Activated CD8-positive, alpha-beta memory T cell treated with anti-CD3 and anti-CD28 coated beads, Interleukin-2, amount 50 U/mL, for 48 hours (primary cell): ENCODE measurements at places on chromosomes 4 and X.

DNA sequence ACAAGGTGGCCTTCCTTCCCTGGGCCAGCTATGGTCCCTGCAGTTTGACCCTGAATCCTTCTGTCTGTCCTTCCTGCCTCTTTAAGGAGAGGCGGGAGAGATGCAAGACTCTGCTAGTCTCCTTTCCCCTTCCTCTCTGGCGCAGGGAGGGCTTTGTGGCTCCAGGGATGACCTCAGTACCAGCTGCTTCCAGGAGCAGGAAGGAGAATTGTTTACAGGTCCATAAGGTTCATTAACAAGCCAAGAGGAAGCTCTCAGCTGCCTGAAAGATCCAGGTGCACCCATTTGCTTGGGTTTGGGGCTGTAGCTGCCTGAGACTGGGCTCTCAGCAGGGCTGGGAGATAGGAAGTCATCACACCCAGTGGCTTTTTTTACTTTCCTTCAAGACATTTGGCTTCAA lies 4.0 kb upstream of the FATE1 start:
- DNase-seq: no peak

DNA sequence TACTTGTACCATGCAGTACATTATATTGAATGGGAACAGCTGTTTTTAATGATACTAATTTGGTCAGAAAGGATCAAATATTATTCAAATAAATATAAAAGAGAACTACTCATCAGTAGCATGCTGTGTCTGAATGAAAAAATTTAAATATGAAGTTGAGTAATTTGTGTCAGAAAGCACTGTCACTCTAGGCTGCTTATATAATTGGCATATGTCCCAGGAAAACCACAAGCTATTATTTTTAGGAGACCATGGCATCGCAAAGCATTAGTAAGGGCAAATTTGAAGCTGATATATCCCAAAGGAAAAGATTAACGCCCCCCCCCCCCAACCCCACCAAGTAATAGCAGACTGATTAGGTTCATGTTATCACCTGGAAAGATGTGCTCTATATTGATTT lies 388.5 kb upstream of the SPANXN4 start:
- no peak for DNase-seq

DNA sequence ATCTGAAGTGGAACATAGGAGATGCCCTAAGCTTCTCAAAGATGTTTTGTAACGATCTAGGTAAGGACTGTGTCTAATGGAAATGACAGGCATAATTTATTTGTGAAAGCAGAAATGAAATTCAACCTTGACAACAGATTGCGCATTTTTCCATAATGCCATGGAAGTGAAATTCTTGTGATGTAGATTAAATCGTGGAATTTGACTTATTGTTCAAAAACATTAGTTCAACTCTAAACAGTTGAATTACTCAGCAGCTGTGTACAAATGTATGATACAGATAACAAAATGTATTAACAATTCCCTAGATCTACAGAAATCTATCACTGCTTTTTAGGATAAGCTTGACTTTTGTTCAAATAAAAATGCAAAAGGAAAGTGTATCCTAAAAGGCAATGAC lies 44.4 kb downstream of the VCX2 start:
- DNase-seq: no peak

GRCh38 chrX:15359701-15360100 lies 24.4 kb upstream of the PIGA start:
- DNase-seq: no peak

DNA sequence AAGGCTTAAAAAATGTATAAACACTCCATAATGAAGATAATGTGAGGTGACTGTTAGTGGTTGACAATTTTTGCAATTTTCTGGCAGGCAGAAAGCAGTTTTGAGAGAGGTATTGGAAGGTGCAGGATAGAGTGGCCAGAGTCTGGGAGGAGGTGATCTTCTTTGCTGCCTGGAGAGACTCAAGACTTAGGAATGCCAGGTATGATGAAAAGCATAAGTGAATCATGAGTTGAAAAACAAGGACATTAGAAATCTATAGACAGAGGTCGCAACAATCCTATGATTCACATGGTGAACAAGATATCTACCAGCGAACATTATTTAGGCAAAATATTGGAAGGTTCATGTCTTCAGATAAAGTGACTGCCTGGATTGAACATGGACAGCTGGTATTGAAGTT lies 118.5 kb downstream of the CFAP299 start:
- DNase-seq: no peak

DNA sequence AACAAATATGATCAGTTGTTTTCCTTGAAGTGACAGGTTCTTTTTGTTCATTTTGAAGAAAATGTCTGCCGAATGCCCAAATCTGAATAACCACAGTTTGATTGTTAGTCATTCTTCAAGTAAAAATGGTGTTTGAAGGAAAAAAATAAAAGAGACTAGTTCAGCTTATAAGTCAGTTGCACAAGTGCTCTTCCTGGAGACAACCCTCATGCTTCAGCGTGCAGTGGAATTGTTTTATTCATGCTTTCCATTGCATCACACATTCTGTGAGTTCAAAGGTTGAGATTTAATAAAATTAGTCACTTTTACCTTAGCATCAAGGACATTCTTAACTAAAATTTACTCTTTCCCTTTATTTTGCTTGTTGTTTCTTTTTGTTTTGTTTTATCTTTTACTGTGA lies 404.9 kb downstream of the ZNF674 start:
- no peak for DNase-seq

GRCh38 chr4:602559-602942 lies 22.8 kb upstream of the PDE6B start:
- DNase-seq: peak; percentile 93

DNA sequence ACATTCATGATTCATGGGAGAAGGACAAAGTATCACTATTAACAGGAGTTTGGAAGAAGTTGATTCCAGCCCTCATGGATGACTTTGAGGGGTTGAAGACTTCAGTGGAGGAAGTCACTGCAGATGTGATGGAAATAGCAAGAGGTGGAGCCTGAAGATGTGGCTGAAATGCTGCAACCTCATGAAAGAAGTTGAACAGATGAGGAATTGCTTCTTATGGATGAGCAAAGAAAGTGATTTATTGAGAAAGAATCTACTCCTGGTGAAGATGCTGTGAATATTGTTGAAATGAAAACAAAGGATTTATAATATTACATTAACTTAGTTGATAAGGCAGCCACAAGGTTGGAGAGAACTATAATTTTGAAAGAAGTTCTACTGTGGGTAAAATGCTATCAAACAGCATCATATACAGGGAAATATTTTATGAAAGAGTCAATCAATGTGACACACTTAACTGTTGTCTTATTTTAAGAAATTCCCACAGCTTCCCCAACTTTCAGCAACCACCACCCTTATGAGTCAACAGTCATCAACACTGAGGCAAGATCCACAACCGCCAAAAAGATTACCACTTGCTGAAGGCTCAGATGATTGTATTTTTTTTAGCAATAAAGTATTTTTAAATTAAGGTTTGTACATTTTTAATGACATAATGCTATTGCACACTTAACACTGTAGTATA lies 302.6 kb downstream of the CBLL2 start:
- DNase-seq: no peak

GRCh38 chrX:48966796-48967579 lies 4.7 kb downstream of the KCND1 start:
- DNase-seq: no peak

GRCh38 chrX:74344280-74344622 lies 40.3 kb downstream of the ZCCHC13 start:
- no peak for DNase-seq

- DNase-seq: no peak
These were observed 425.2 kb downstream of the IDS start for GRCh38 chrX:149079805-149080406.
